ENCODE measurements at places on chromosomes 5 and 9.

- no peak for DNase-seq
Observed at GRCh38 chr5:27701931-27702903, 663.8 kb upstream of the CDH9 start.

- DNase-seq = no peak
Observed at GRCh38 chr5:138224712-138225111, 11.6 kb upstream of the CDC23 start.

DNA sequence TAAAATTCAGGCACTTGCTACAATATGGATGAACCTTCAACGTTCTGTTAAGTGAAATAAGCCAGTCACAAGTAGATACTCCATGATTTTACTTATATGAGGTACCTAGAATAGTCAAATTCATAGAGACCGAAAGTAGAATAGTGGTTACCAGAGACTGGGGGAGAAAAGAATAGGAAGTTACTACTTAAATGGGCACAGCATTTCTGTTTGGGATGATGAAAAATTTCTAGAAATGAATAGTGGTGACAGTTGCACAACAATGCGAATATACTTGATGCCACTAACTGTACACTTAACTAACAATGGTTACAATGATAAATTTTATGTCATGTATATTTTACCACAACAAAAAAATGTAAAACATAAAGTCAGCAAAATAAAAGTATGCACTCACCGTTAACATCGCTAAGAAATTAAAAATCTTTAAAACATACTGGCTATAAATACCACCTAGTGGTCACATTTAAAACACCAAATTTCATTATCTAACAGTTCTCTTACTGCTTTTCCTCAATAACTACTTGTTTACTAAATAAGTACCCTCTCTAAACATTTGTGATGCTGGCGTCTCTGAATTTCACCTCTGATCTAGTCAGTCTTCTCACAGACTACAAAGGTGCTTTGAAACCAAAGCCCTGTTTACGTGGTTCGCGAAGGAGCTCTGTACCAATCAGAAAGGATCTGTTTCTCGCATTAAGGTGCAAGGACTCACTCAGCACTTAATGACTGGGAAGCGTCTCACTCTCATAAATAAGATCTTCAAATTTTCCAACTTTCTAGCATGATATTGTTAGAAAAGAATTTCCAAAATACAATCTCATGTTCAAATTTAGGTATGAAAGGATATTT, 22.7 kb downstream of the KIF3A start:
- DNase-seq = no peak

DNA sequence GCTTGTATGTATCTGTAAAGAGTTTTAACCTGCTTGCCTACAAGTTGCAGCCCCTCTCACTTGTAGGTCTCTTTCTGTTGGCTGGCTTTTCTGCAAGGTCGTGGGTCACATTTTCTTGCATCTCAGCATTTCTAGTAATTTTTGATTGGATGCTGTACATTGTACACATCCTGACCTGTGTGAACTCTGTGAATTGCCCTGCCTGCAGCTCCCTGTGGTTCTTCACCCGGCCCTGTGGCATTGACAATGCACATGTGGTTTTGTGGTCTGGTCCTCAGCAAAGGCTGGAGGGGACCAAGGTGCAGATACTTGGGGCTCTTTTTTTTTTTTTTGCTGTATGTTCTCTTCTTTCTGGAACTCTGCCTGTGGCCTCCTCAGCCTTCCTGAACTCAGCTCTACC, 53.6 kb downstream of the WNK2 start:
- no peak for DNase-seq

GRCh38 chr9:1698991-1699390, 316.2 kb upstream of the SMARCA2 start:
- DNase-seq = no peak

DNA sequence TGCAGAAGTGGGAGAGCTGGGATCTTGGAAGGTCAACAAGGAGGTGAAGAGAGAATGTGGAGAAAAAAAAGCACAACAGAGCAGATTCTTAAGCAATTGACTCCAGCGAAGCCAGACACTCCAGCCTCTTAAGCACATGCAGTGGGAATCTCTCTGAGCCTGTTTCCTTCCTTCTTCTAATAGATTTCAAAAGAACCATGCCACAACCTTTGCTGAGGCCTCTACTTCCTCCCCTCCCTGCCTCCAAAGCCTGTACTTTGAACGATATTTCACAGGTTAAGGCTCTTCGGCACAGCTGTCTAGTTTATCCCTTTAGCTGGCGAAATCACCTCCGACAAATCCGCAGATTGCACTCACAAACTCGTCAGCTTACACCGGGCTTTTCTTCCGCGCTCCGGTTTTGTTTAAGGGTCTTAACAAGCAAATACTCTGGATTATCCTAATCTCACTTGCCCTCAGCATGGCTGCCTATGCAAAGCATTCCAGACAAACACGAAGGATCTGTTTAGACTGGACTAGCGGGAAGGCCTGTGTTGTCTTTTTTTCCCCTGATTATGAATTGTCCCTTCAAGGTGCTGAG, 211.6 kb upstream of the PANK3 start:
- no peak for DNase-seq

DNA sequence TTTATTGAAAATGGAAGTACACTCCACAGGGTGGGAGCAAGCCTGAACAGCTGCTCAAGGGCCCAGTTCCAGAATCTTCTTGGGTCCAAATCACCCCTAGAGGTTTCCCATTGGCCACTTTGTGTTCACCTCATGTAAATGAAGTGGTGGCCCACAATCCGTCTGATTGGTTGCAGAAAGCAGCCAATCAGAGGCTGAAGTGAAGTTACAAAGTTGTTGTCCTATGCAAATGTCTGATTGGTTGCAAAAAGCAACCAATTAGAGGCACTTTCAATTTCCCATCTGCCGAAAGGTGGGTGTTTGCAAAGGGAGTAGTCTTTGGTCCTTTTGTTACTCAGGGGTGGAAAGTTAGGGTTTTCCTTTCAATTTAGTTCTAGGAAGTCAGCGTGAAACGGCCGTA, 8.8 kb downstream of the TMEM171 start:
- DNase-seq = no peak

- no peak for DNase-seq
Observed at GRCh38 chr9:93869863-93870262, 85.3 kb downstream of the BARX1 start.

- no peak for DNase-seq
Observed at GRCh38 chr9:130333041-130333711, 67.6 kb downstream of the HMCN2 start.

- DNase-seq = no peak
Observed at GRCh38 chr9:127742435-127743088, 7.5 kb upstream of the TOR2A start.

DNA sequence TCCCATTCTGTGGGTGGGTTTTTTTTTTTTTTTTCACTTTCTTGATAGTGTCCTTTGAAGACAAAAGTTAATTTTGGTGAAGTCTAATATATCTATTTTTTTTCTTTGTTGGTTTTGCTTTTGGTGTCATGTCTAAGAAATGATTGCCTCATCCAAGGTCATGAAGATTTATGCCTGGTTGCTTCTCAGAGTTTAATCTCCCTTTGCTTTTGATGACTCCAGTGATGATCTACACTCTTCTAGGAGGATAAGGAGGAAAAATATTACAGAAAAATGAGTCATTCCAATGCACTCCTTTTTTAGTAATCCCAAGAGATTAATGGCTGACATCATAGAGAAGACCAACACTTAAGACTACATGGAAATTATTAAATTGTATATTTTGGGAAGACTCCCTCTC, 79.7 kb upstream of the ICE1 start:
- DNase-seq = no peak

DNA sequence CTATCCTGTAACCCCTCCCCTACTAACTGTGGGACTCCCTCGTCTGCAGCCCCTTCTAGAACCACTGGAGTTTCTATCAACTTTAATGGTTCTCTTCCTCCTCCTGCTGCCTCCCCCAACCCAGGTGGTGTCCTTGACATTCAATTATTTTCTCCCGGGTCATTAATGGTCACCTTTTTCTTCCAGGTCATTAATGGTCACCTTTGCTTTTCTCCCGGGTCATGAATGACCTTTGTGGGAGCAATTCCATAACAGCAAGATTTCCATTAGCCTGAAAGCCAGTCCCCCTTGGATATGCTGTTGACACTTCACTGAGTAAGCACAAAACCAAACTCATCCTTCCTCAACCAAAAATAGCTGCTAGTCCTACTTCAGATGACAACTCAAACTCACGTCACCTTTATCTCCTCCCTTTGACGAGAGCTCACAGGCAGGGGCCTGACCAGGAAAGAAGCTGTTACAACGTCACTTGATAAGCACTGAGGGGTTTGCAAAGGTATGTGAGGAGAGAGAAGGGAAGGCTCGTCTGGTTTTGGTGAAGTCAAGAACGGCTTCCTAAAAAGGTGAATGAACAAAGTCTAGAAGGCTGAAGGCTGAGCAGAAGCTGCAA, 10.9 kb downstream of the CCDC127 start:
- no peak for DNase-seq

DNA sequence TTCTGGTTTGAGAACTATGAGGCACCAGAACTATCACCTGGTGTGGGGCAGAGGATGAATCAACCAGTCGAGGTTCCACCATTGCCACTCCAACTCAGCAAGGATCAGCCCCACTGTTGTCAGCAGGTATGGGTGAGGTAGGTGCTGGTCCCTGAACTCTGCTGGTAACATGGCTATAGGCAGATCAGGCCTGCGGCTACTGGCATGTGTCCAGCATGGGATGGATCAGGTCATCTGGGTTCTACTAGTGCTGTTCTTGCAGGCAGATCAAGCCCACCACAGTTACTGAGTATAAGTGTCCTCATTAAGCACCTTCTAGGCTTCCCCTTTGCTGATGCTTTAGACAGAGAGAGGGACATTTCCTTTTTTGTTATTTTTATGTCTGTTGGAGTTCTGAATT, 71.7 kb downstream of the GABRA6 start:
- no peak for DNase-seq
